ENCODE measurements at places on chromosomes 12 and 14.

DNA sequence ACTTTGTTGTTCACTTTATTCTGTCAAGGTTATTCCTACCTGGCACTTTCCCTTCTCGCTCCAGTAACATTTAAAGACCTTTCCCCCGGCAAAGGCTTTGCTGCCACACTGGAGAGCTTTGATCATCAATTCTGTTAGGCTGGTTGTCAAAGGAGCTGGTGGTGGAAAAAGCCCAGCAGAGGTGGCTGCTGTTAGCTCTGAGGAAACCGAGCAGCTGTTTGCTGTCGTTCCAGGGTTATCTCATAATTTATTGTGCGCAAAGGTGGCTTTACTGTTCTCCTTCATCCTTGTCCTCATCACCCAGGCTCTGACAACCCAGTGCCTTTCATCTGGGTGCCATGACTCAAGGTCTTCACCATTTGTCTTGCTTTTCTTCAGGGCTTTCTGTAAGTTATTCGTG, 38.2 kb upstream of the CRADD start:
- no peak for DNase-seq

- no peak for DNase-seq
These were observed 19.3 kb downstream of the CPM start for GRCh38 chr12:68913682-68914081.

DNA sequence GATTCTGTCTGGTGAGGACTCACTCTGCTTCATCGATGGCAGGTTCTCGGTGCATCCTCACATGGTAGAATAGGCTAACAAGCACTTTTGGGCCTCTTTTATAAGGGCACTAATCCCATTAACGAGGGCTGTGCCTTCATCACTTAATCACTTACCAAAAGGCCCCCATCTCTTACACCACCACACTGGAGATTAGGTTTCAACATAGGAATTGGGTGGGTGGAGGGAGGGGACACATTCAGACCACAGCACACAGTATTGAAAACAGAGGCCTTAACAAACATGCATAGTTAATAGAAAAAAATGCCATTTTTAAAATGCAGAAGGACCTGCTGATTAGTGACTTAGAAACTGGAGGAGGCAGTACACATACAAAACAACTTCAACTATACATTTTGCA, 61.6 kb downstream of the SPPL3 start:
- no peak for DNase-seq

GRCh38 chr12:30219047-30219446, 435.3 kb upstream of the TMTC1 start:
- no peak for DNase-seq

- no peak for DNase-seq
These were observed 282.2 kb upstream of the FAR2 start for GRCh38 chr12:28866715-28867503.

GRCh38 chr14:90747909-90748308, 68.3 kb downstream of the TTC7B start:
- DNase-seq: no peak

DNA sequence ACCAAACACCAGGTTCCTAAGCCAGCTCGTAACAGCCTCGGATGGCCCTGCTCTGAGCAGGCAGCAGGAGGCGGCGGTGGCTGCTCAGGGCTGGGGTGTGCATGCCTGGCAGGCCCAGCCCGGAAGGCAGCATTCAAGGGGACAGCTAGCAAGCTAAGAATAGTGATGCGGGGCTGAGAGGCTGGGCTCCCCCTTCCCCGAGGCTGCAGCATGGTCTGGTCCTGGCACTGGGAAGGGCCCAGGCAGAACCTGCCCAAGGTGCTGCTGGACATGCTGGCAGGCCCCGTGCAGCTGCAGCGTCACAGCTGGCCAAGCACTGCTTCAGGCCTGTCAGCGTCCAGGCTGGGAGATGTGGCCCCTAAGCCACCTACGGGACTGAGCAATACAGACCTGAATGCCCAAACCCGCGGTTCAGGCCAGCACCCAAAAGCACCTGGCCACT, 26.4 kb upstream of the NUDT14 start:
- no peak for DNase-seq

GRCh38 chr14:56660677-56661389, 81.2 kb downstream of the TMEM260 start:
- no peak for DNase-seq

DNA sequence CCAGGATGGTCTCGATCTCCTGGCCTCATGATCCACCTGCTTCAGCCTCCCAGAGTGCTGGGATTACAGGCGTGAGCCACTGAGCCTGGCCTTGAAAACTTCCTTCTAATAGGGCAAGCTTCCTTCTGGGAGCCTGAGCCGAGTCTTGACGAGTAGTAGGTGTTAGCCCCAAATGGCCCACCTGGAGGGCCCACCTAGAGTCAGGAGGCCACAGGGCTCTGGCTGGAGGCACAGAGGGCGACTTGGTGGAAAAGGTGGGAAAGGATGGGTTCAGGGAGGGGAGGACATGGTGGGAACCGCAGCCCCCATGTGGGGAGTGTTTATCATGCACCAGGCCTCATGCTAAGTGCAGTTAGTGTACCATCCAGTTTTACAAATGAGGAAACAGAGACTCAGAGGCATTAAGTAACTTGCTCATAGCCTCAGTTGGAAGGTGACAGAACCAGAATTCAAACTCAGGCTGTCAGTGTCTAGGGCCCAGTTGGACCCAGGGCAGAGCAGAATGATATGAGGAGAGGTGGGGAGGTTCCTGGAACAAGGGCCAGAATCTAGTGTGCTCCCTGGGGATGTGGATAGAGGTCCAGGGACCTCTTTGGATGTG, 3.1 kb upstream of the LRP1-AS start:
- DNase-seq: no peak

GRCh38 chr14:52961060-52961639, 10.3 kb upstream of the FERMT2 start:
- no peak for DNase-seq

GRCh38 chr14:104694475-104694950, 5.1 kb downstream of the INF2 start:
- no peak for DNase-seq

DNA sequence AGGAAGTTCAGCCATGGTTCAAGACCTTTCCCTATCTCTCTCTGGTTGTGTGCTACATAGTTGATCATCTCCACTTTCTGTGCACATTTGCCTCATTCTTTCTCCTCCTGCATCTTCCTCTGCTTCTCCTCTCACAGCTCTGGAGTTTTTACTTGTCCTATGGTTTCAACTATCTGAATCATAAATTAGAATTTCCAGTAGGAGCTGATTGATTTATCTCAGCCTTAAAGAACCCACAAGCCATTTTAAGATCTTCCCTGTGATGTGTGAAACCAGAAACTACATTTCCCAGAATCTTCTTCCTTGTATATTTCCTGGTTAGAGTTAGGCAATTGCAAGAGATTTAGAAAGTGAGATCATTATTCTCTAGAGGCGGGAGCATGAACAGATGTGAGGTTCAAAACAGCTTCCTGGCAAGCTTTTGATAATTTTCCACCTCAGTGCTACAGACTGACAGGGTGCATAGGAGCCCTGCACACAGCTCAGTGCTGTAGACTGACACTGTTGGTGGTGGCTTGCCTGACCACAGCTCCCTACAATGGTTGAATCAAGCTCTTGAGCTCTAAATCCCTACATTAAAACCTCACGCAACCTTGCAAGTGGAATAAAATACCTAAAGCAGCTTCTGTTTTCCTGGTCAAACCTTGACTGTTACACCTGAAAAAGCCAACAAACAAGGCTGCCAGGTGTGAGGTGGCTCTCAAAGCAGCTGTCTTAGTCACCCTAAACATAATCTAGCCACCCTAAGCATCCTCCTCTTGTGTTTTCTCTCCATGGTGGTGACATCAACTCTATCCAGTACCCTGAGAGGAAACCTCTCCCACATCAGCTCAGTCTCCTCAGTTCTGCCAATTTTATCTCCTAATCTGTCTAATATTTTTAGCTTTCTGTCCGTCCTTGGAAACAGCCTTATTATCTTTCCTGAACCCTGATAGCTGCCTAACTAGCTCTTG, 21.5 kb upstream of the IFNG start:
- no peak for DNase-seq

DNA sequence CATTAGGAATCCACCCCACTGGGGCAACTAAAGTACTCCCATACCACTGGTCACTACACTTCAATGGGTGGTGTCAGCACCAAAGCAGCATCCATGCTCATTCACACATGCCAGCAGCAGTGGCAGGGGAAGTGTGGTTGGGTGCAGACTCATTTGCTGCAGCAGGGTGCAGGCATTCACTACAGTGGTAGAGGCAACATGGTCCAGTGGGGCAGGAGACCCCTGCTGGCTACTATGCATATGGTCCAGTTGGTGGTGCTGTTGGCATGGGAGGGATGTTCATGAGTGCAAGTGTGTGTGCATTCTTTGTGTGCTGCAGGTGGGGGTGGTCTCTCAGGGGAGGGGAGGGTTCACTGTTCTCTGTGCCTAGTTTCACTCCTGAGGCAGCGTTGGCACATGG, 908.4 kb upstream of the NOVA1 start:
- DNase-seq: no peak

DNA sequence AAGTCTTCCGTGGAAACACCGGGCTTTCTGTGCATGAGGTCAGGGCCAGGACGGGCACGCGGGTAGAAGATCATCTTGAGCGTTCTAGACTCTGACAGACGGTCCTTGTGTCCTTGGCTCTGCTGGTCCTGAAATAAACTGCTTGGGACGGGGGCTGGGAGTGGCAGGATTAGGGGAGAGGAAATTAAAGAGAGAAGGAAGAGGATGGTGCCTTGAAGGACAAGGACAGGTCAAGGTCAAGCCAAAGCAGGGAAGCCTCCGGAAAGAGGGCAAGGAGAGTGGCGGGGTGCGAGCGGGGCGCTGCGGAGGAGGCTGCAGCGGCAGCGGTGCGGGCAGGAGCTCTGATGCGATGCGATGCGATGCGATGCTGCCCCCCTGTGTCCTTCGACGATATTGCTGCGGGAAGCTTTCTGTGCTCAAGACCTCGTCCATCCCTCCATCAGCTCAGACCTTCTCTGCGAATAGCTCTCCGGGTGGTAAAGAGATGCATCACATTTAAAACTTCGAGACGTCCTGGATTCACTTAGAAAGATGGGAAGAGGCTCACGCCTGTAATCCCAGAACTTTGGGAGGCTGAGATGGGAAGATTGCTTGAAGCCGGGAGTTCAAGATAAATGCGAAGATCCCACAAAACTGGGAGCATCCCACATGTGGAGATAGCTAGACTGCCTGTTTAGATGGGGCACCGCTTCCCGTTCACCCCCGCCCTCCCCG, 110.1 kb upstream of the TMEM132D start:
- no peak for DNase-seq

GRCh38 chr12:71162832-71163763, 5.3 kb upstream of the TSPAN8 start:
- DNase-seq: no peak

DNA sequence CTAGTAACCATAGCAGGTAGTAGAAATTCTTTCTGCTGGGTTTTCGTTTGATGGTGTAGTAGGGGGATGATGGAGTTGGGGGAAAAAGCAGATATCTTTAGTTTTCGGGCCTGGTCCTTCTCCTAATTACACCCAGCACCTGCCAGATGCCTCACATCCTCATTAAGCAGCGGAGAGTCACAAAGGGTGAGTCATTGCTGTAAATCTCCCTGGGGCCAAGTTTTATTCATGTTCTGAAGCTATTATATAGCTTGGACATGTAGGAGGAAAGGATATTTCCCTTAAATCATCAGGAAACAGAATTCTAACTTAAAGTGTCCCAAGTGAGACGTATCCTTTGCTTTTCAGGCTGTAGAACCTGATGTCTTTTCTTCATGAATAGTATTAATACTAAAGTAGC, 4.9 kb upstream of the NECAP1 start:
- DNase-seq: no peak

- no peak for DNase-seq
These were observed 876.4 kb upstream of the SEL1L start for GRCh38 chr14:82410064-82410463.

GRCh38 chr12:98403936-98404335, 111.5 kb upstream of the TMPO start:
- no peak for DNase-seq

- no peak for DNase-seq
These were observed 12.2 kb downstream of the DDX51 start for GRCh38 chr12:132131952-132132351.

DNA sequence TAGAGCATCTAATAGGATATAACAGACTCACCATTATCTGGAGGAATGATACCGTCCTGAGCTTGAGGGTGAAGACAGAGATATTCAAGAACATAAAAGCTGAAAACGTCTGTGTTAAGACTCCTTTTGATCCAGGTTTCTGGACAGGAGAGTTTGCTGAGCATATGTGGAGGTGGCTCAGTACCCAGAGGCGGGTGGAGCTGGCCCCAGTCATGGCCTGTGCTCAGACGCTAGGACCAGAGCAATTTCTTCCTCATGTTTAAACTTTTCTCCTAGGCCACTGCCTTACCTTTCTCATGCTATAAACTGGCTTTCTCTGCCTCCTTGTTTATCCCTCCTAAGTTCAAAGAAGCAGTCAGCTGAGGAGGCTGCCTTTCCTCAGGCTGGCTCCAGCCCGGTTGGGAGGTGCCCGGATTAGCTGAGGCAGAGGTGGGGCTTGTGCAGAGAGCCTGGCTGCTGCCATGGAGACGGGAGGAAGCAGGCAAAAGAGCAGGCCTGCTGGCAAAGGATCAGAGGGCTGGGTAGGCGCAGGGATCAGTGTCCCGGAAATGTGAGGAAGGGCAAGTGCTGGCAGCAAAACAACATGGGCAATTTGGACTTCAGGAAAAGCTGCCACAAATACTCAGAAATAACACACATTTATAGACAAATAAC, 13.7 kb downstream of the COA8 start:
- no peak for DNase-seq

- DNase-seq: no peak
These were observed 3.9 kb upstream of the SYNE3 start for GRCh38 chr14:95520346-95520745.

GRCh38 chr12:71397433-71397954, 42.1 kb upstream of the LGR5 start:
- DNase-seq: no peak

DNA sequence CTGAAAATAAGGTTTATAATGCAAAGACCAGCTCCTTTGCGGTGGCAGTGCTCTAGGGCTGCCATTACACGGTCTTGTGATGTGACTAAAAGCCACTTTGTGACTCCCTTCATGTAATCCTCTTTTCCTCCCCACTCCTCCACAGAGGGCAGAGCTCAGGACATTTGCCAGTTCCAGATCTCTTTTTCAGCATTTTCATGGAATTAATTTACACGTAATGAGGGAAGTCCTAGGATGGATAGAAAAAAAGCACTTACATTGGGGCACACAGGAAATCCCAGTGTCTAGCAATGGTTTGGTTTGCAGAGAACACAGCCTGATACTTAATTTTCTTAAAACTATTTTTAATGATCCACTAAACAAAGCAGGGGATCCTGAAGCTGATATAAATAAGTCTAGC, 17.5 kb upstream of the ATF1 start:
- no peak for DNase-seq

- DNase-seq: no peak
These were observed 184.5 kb downstream of the AKAP6 start for GRCh38 chr14:32513571-32514009.

- DNase-seq: no peak
These were observed 28.3 kb downstream of the ATF7IP start for GRCh38 chr12:14393751-14394150.

- DNase-seq: no peak
These were observed 7.4 kb downstream of the CIT start for GRCh38 chr12:119869720-119870119.

Data from esophagus squamous epithelium (tissue), 5 donors.